Activated T-cell treated with anti-CD3 and anti-CD28 coated beads, Interleukin-2, amount 50 U/mL, for 72 hours (primary cell): ENCODE measurements at places on chromosomes 2 and 18. TPM values are rescaled to one million over a fixed set of nuclear protein-coding genes. Genes with fewer than 3 reads are reported as not detected.

TBR1 gene
- 0.02 TPM for total RNA-seq

MC2R gene
- not detected for total RNA-seq

CYP27A1 gene
- 0.30 TPM for total RNA-seq

GPBAR1 gene
- 0.76 TPM for total RNA-seq

TSHZ1 gene
- 18.1 TPM for total RNA-seq

PROKR1 gene
- not detected for total RNA-seq

REEP1 gene
- 0.63 TPM for total RNA-seq

C2orf80 gene
- not detected for total RNA-seq

PARD3B gene
- total RNA-seq: 0.96 TPM

DYSF gene
- total RNA-seq: 0.77 TPM

OTX1 gene
- 0.07 TPM for total RNA-seq

CAPN13 gene
- not detected for total RNA-seq

HEATR5B gene
- 12.4 TPM for total RNA-seq
